ENCODE measurements at places on chromosomes 2 and 18. TPM values are rescaled to one million over a fixed set of nuclear protein-coding genes. Genes with fewer than 3 reads are reported as not detected.
A peak's percentile ranks its signal among the peaks of the same experiment; 100 is the strongest.

DNA sequence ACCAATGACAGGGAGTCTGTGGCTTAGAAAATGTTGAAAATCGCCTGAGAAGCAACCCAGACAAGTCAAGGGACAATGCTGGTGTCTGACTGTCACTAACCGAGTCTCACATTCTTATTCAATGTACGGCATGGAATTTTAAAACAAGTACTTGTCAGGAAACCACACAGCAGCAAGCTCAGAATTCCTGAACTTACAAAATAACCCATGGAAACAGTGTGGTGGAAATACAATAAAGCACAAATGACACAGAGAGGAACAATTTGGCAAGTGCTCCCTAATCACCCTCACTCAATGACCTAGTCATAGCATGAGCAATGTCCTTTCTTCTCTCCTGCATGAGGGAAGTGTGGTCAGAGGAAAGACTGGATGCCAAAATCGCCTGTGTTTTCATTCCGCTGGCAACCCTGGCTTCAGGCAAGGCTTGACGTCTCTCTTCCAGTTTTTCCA, 154.0 kb downstream of the SATB2 start:
- no peak for DNase-seq

DNA sequence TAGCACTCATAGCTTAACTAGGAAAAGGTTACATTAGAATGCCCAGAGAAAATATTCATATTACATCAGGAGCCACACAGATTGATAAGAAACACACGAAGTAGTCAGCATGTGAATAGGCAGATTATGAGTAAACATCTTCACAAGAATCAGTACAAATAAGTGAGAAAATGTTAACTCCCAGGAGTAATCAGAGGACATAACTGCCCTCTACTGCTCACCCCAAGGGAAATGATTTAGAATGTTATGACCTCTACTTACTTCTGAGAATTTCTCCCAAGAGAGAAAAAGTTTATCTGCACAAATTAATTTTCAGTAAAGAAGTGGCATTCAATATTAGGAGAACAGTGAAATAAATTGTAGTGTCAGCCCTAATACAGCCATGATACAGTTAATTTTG, 39.1 kb upstream of the ACKR3 start:
- no peak for DNase-seq

- no peak for DNase-seq
Measured at GRCh38 chr2:177334940-177335543, 57.5 kb upstream of the AGPS start.

- DNase-seq = no peak
Measured at GRCh38 chr18:59833785-59834184, 66.0 kb upstream of the PMAIP1 start.

GRCh38 chr18:50749945-50750344, 69.9 kb downstream of the MRO start:
- peak; percentile 36 for DNase-seq

GRCh38 chr2:163157411-163157810, 318.8 kb upstream of the KCNH7 start:
- no peak for DNase-seq

GRCh38 chr18:4869155-4869554, 327.9 kb downstream of the AKAIN1 start:
- no peak for DNase-seq

- no peak for DNase-seq
Measured at GRCh38 chr18:27899893-27900292, 277.0 kb downstream of the CDH2 start.

- DNase-seq = no peak
Measured at GRCh38 chr2:146267093-146267492, 1577.7 kb upstream of the ACVR2A start.

DNA sequence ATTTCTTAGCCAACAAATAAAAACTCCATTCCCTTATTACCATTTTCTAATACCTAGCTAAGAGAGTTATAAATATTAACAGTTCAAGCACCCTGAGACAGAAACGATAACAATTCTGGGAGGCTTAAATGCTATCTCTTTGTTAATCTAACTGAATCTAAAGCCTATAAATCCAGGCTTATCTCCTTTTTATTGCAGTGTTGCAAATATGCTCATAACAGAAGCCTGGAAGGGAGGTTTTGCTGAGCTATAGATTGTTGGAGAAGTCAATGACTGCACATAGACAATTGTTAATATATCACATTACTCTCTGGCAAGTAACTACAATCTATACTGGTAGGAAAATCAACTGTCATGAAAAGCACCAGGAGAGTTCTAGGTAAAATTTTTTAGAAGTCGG, 30.2 kb downstream of the ATF2 start:
- DNase-seq = no peak

DNA sequence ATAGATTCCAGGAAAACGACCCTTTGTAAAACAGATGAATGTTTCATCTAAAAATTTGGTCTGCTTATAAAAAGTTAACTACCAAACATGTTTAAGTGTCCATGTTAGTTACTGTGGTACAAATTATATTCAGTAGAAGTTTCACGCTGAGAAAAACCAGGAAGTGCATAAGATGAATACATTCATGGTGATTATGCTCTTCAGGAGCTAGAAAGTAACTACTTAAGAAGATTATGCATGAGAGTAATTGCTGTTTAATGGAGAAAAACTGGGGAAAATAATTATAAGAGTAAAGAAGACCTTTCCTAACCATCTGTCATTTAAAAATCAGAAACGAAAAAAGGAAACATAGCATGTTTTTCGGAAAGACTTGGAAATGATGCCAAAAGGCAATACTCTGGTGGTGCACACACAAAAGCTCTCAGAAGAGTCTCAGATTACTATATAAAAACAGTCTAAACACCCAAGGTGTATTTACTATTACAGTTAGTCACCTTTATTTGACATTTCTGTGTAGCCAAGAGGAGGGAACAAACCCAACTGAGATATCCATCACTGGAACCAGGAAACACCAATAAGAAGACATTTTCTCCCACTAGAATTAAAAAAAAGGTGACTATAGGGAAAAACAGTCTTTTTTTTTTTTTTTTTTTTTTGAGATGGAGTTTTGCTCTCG, 38.8 kb upstream of the METTL21A start:
- no peak for DNase-seq

- DNase-seq = no peak
Measured at GRCh38 chr18:36153203-36153602, 23.5 kb downstream of the ELP2 start.

DNA sequence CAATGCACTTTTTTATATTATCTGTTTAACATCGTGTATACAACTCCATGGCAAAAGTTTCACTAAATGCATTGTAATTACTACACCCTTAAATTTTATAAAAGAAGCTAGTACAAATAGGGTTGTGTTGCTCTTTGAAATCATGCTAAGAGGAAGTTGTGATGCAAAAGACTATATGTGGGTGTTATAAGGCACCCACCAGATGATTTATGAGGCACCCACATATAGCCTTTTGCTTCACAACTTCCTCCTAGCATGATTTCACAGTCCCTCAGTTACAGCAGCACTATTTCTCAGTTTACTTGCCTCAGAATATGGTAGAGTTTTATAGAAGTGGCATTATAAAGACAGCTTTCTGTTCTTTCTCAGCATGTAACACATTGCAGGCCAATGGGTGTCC, 277.3 kb upstream of the DOK6 start:
- no peak for DNase-seq

GRCh38 chr2:26735883-26736588, 28.0 kb upstream of the SLC35F6 start:
- no peak for DNase-seq

GRCh38 chr2:162073888-162074631, at the start of gene DPP4:
TSS of gene DPP4 (minus strand) at chr2:162074215. CDS start at chr2:162073981, 234 bp downstream.
- no peak for DNase-seq

DNA sequence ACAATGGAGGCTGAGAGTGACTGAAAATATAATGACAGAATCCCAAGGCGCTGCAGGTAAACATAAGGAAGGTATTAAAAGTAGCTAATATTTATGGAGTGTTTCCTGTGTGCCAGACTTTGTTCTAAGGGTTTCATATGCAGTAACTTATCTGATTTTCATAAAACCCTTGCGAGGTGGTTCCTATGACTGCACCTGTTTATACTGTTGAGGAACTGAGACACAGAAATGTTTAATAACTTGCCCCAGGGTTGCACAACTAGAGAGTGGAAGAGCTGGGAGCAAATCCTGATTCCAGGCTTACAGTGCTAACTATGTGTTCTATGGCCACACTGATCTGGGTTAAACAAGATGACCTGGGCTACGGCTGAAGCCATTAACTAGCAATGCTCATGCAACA, 2.4 kb downstream of the SP110 start:
- no peak for DNase-seq

- no peak for DNase-seq
Measured at GRCh38 chr2:100262555-100263320, 59.6 kb downstream of the LONRF2 start.

DNA sequence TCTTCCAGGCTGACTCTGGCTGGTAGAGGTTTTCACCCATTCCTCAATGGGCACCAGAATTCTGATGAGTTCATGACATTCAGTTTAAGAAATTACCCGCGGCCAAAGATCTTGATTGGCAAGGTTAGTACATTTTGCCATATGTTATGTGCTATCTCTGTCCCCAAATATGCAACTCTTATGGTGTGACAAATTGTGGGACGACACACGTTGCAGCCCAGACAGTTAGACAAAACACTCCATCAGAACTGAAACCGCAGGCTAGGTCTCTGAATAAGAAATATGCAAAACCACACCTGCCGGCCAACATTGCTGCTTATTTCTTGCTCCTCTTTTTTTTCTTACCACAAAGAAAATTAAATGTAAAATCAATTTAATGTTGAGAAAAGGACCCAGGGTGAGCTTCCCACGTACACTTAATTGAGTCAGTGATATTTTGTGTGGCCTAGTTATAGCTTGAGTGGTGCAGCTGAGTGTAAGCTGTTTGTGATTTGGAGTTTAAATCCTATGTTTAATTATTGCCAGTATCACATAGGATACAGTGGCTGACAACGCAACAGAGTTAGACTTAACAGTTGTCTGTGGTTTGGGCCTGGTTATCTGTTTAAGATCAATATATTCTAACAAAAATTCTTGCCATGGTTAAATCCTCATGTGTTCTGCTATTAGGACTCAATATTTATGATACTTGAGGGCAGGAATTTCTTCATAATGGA, 35.7 kb upstream of the LTBP1 start:
- no peak for DNase-seq

GRCh38 chr2:160700021-160700814, 206.6 kb upstream of the RBMS1 start:
- no peak for DNase-seq

DNA sequence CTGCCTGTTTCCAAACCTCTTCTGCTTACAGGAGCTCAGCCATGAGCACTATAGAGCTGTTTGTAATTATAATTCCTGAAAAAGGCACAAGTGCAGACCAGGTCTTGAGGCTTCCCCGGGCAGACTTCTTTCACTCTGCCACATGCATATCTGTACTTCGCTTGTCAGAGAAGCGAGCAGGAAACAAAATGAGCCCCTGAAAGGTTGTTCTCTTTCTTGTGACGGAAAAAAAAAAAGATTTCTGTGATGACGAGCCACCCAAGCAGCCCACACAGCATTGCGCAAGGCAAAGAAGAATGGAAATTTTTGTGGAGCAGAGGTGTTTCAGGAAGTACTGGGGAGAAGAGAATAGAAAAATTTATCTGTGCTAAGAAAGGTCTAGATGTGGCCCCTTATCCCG, 54.0 kb upstream of the LINC00305 start:
- DNase-seq = no peak

- no peak for DNase-seq
Measured at GRCh38 chr2:172013396-172013795, 13.6 kb downstream of the METAP1D start.

DNA sequence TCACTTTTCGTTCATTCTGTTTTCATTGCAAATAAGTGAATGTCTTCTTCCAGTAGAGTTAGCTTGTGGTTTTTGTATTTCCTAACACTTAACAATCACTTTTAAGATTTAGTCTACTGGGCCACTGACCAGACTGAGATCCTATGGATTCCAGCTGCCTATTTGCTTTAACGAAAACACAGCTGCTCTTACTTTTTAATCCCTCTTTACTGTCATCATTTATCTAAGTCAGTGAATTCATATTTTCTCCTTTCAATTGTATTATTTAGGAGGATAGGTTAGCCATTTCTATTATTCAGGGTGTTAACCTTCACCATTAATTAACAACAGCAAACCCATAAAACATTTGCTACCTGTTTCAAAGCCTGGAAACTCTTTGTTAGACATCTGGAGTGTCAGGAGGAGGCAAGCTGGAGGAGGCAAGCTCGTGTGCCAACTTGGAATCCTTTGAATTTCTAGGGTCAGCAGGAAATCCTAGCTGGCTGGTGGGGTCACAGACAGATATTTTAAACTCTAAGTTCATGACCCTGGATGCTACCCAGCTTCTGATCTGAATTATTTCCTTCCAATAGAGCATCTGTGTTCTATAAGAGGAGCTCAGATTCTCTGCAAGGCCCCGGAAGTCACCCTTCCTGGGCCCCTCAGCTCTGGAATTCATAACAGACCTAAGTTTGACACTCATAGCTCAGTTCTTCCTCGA, 385.3 kb downstream of the RBM43 start:
- DNase-seq = no peak

DNA sequence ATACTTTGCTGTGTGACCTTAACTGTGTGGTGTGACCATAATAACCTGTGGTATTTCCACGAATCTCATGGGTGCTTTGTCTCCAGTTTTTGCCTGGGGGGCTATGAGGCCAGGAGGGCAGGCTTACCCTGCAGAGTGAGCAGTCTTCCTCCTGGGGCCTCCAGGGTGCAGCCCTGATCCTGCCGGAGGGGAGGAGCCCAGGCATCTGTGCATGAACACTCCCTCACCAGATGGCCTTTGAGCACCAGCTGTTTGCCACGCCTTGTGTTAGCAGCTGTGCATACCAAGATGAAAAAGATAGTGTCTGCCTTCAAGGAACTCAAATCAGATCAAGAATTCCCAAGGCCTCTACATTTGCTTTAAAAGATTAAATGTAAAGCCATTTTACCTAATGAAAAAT, 75.0 kb upstream of the RBM44 start:
- DNase-seq = peak; percentile 67

DNA sequence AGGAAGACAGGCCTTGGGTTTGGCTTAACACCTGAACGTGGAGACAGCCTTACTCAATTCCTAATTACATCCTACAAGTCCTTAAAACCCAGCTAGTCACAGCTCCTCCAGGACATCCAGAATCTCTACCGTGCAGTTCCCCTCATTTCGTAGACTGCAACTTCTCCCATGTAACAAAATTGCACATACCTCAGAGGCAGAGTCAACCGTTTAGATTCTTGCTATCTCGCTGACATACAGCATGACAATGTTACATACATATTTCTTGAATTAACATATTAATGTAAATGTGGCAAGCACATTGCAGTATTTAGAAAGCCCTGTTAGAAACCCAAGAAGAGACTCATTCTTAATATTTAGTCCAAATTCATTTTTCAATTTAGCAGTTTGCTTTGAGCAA, 358.7 kb downstream of the SETBP1 start:
- DNase-seq = no peak

- DNase-seq = peak; percentile 80
Measured at GRCh38 chr2:127431408-127432023, 13.3 kb downstream of the PROC start.

- no peak for DNase-seq
Measured at GRCh38 chr2:168116448-168116847, 130.9 kb downstream of the STK39 start.

The MAT2A gene
- total RNA-seq = 178 TPM

The IMPACT gene
- 58.3 TPM for total RNA-seq

The UGT1A9 gene
- total RNA-seq = not detected

The SERPINB10 gene
- not detected for total RNA-seq

The LIPG gene
- not detected for total RNA-seq

The CKAP2L gene
- total RNA-seq = 6.3 TPM

The CD207 gene
- total RNA-seq = not detected

The CHRNG gene
- total RNA-seq = not detected

The CNDP1 gene
- not detected for total RNA-seq

The HMSD gene
- total RNA-seq = not detected

The IL37 gene
- not detected for total RNA-seq

The POTEJ gene
- total RNA-seq = not detected

The CABYR gene
- 3.9 TPM for total RNA-seq

The ANKRD23 gene
- 4.4 TPM for total RNA-seq

The ALPI gene
- total RNA-seq = not detected
